Stimulated activated CD8-positive, alpha-beta memory T cell treated with anti-CD3 and anti-CD28 coated beads, Interleukin-4, amount 100 ng/mL, for 1 hour (primary cell): ENCODE measurements at places on chromosomes 5 and 9.

- no peak for DNase-seq
Observed at GRCh38 chr9:88775037-88775471, 216.2 kb upstream of the S1PR3 start.

GRCh38 chr9:32716425-32716824 lies 66.9 kb upstream of the TMEM215 start:
- no peak for DNase-seq

DNA sequence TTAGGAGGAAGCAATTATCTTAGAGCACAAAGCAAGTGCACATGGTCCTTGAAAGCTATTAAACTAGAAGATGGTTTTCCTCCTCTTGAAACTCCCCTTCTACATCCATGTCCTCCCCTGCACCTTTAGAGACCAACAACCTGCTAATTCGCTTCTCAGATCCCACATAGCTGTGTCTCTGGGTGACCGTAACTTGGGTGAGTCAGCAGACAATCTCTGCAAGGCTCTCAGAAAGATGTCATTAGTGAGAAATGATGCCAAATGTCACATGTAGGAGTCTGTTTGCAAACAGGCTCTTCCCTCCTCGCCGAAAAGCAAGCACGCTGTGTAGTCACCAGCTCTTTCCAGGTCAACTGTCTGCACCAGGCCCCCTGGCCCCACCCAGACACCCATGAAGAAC lies 291.8 kb downstream of the SLIT3 start:
- DNase-seq: no peak

DNA sequence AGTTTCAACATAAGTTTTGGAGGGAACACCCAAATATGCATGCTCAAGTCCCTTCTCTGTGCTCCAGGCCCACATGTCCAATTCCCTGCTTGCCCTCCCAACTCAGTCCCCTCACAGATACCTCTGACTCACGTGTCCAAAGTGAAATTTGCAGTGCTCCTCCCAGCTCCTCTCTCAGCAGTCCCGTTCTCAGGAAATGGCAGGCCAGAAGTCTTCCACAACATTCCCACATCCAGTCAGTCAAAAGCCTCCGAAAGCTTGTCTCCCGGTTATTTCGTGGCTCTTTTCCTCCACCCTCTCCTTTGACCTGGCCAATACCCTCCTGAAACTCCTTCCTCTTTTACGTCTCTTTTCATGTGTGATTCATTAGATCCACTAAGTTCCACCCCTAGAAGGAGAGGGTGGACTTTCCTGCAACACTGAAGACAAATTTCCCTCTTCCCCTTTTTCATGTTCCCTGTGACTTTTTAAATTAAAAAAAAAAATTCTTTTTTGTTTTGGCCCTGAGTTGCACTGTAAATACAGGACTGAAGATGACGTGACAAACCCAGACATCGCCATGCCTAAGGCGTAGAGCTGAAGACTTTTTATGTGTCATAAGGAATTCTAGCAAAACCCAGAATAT lies 12.8 kb upstream of the MGAT1 start:
- no peak for DNase-seq

- no peak for DNase-seq
Observed at GRCh38 chr9:114250235-114250568, 72.7 kb upstream of the ORM1 start.
